ENCODE measurements at places on chromosomes 5 and 9. TPM values are rescaled to one million over a fixed set of nuclear protein-coding genes. Genes with fewer than 3 reads are reported as not detected.

DNA sequence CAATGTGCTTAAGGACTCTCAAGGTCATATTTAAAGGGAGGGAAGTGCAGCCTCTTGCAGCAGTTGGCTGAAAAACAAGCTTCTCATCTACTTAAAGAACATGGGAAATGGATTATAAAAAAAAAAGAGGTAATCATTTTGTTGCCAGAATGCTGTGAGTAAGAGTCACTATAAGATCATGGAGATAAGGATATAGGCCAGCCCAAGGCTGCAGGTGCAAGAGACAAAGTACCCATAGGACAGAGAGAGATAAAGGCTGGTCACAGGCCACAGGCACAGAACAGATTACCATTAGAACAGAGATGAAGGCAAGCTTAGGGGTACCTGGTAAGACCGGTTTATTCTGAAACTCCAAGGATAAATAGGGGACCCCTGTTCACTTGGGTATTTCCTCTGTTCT is 70.5 kb downstream of the CDKN2A start:
- no peak for DNase-seq

DNA sequence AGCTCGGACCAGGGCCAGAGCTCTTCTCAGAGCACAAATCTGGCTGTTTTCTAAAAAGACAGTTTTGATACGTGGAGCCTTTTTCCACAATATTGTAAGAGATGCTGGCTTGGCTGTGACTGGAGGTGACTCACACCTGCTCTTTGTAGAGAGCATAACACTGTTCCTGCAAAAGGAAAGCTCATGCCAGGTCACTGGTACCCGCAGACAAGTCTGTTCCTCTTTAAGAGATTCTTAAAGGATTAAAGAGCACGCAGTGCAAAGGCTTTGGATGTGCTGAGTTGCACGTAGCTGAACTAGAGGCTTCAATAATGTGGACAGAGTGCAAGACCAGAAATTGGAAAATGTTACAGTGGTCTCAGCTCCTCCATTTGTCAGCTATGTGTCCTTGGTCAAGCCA is 19.0 kb downstream of the ACTL7B start:
- no peak for DNase-seq

DNA sequence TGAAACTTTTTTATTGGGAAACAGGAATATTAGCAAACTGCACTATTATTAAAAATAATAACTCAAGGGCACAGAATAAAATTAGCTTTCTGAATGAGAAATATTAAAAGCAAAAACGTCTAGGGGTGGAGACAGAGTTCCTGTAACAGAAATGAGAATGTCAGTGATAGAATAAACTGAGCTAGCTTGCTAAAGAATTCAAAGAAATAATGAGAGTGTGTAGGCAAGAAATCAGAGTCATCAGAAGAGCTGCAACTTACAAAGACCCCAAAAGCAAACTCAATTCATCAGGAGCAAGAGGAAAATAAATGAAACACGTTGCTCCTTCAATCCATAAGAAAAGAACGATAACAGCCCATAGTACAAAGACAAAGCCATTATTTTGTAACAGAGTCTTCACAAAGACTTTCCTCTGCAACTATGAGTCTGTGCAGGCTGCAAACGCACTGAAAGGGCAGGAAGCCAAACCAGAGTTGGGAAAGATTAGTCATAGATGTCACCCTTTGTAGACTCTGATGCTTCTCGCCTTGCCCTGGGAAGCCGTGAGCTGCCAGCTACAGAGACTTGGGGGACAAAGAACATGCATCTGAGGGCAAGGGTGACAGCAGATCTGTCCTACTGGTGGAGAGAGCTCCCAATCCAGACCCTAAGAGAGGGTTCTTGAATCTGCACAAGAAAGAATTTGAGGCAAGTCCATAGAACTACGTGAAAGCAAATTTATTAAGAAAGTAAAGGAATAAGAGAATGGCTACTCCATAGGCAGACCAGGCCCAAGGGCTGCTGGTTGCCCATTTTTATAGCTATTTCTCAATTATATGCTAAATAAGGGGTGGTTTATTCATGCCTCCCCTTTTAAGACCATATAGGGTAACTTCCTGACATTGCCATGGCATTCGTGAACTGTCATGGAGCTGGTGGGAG is 40.8 kb downstream of the SHC3 start:
- DNase-seq: peak; percentile 90

DNA sequence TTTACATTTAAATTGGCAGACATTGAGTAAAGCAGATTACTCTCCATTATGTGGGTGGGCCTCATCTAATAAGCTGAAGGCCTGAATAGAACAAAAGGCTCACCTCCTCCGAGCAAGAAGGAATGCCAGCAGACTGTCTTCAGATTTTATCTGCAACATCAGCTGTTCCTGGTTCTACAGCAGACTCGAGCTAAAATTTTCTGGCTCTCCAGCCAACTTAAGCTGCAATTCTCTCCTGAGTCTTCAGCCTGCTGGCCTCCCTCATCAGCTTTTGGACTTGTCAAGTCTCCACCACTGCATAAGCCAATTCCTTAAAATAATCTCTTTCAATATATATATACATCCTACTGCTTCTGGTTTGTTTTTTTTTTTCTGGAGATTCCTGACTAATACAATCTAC is 12.5 kb downstream of the TRPM3 start:
- DNase-seq: no peak

GRCh38 chr9:91658513-91659105 is 235.0 kb upstream of the NFIL3 start:
- DNase-seq: no peak

DNA sequence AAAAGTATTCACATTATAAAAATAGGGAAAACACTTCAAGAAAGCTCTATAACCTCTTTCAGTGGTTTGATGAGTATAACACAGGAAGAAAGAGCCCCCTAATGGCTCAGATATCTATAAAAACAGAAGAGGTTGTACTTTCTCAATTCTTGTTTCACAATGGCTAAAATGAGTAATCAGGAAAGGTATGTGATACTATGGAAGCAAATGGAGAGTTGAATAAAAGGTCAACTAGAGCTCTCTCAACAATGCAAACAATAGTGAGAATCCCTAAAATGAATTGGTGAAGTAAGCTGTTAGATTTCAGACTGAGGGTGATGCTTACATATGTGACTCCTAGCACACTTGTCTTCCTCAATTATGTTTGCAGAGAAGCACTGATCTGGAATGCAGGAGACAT is 584.6 kb upstream of the CDH18 start:
- DNase-seq: peak; percentile 10

DNA sequence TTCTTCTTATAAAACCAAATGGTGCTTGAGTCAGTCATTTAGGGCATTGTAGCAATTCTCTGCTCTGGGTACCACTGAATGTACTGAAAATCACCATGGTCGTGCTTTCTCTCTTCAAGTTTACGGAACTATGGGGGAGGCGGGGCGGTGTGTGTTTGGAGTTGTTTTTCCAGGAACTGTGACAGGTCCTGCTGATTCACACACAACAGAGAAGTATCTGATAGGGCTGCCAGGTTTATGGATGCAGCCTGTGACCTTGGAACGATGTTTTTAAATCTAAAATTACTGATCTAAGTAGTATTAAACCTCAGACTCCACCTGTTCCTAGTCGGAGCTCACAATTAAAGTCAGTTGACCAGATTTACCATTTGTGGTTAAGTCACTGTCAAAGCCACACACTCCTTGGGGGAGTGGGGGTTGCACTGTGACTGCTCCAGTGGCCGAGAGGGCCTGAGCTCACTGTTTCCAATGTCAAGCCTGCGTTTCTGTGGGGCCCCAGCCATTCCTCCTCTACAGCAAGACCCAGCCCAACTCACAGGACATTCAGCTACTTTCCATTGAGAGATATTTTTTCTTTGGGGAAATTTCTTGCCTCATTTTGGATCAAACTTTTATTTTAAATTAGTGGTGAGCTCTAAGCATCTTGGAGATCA is 44.4 kb downstream of the GADD45G start:
- no peak for DNase-seq

DNA sequence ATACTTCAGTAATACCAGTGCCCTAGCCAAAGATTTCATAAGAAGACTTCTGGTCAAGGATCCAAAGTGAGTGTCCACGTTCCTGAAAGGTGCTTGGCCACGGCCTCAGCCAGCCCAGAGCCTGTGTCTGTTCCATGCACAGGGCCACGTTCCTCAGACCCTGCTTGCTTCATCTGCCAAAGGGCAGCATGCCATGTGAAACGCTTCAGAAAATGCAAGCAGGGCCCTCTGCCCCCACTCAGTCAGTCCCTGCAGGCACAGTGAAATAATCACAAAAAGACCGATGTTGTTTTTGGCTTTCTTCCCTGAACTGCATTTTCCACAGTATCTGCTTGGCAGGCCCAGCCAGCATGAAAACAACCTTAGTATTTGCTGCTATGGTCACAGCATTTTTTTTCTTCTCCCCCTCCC is 85.5 kb upstream of the CTSL start:
- DNase-seq: peak; percentile 33

The CDKN2B gene
- total RNA-seq: 58.3 TPM

The ZBTB26 gene
- total RNA-seq: 4.3 TPM

The ZNF658 gene
- total RNA-seq: 3.9 TPM
